ENCODE measurements at places on chromosomes 2 and 18.

DNA sequence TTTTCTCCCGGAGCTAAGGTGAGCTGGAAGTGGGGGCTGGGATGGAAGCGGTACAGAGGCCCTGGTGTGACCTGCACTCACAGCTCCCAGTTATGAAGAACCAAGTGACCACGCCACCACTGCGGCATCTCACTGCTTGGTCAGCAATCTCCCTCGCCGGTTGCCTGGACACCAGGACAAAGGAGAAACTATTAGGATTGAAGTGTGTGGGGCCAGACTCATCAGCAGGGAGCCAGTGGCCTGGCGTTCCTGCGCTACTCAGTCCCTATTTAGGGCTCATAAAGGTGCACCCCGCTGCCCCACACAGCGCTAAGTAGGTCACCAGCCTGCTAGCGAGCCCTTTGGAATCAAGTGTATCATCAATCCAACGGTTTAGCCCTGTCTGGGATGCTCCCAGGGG, 82.9 kb downstream of the ZCCHC2 start:
- DNase-seq: no peak

GRCh38 chr18:35458271-35458670, 39.5 kb downstream of the INO80C start:
- no peak for DNase-seq

DNA sequence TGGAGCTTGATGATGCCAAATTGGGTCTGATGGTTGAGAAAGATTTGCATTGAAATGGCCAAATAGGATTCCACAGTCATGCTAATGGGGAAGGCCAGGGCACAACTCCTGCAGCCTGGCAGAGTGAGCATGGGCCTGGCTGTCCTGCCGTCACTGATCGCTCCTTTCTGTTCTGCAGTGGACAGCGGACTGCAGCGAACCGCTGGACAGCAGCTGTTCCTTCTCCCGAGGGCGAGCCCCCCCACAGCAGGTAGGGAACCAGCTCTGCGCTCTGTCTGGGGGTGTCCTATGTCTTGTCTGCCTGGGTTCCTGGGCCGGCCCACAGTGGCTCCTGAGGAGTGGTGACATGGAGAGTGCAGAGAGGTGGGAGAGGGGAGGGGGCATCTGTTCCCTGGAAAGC, 97.6 kb downstream of the CTIF start:
- no peak for DNase-seq

DNA sequence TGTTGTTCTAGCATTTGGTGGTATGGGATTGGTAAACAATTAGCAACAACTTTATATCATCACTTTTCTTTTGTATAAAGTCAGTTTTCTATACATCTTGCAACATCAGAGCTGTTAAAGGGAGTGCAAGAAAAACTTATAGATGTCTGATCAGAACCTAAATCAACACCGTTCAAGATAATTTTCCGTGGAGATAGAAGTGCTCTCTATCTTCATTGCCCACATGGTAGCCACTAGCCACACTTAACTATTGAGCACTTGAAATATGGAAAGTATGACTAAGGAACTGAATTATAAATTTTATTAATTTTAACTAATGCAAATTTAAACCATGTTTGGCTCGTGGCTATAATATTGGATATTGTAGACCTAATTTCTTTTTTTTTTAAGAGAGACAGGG, 5.2 kb downstream of the TTC27 start:
- no peak for DNase-seq

DNA sequence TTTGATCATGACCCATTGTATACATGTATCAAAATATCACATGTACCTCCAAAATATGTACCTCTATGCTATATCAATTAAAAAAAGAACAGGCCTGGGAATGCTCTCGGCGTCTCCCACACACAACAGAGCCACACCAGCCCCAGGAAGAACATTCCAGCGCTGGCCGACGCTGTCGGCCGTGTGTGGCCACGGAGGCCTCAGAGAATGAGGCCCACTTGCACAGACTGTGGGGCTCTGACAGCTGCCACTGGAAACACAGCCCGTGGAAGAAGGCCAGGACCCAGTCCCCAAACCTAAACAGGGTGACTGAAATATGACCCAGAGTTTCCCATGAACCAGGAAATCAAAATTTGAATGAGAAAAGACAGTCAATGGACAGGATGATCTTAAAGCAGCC, 69.7 kb downstream of the EIPR1 start:
- DNase-seq: no peak

- DNase-seq: no peak
Measured at GRCh38 chr2:165778187-165778556, 15.9 kb downstream of the GALNT3 start.

DNA sequence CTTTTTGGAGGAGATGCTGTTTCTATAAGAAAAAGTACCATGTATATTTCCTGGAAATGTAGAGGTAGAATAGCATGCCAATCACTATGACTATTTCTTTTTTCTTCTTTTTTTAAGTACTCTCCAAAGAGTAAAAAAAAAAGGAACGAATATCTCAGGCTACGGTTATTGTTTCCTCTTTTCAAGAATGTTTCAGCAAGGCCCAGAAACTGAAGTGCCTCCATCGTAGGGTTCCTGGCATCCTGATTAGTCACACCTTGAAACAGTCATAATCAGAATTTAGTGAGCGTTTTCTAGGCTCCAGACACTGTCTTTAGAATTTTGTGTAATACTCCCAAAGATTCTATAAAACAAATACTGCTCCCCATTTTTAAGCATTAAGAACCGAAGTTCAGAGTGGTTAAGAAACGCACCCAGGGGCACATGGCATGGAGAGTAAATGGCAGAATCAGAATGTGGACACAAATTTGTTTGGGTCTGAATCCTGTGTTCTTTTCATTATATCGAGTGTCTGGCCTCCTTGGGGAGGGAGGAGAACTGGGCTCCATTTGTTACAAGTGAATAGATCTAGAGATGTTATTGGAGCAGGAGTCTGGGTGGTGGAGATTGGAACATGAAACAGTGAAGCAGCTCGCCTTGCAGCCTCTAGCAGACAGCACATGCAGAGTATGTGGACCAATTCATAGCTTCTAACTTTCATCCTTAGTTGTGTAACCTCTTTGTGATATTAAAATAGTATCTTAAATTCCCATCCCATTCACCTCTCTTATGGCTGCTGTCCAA, 26.7 kb downstream of the ZEB2 start:
- no peak for DNase-seq

- no peak for DNase-seq
Measured at GRCh38 chr18:63175264-63175663, 144.3 kb downstream of the BCL2 start.

DNA sequence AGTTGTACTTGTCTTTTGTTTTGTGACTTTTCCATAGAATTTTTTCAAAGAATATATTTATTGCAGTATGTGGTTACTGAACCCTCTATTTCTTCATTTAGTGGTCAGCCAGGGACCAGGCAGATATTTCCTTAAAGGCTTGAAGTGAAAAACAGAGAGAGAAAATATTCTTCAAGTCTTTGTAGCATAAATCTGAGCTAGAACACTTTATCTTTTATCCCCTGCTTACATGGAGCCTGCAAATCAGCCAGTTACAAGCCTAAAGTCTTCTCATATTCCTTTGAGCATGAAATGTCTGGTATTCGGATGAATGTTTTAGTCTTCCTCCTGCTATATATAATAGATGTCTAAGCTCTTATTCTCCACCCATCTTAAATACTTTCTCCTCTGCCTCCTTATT, 1557.5 kb upstream of the ACVR2A start:
- DNase-seq: no peak

DNA sequence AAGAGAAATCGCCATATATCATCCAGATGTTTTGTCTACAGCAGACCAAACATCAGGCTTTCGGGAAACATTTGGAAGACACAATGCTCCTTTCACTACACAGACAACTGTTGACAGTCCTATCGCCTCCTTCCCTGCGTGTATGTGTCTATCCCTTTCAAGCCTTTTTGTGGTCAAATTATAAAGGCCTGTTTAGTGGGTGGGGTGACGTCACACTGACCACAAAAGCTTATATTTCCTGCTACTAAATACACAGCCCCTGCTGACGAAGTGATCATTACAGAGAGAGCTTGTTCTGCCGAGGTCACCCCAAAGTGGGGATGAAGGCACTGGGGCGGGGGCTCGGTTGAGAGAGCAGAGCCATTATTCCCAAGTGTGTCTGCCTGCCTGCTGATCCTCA, 302.7 kb upstream of the TNP1 start:
- peak; percentile 52 for DNase-seq

DNA sequence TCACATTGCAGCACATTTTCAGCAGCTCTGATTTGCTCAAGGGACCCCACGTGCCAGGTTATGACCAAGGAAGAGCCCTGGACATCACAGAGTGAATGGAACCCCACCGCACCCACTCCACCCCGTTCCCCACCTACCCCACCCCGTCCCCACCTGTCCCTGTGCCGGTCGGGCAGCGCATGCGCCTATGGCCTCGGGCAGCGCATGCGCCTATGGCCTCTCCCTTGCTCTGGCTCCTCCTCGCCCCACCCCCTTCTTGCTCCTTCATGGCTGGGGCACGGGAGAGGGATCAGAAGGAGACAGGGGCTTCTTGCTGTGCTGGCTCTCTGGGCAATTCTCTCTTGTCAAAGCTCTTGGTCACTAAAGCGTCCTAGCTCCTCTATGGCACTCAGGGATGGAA, 371.8 kb upstream of the HS6ST1 start:
- DNase-seq: no peak

- no peak for DNase-seq
Measured at GRCh38 chr2:143514413-143514812, 385.2 kb downstream of the ARHGAP15 start.

Measured in activated T-cell treated with anti-CD3 and anti-CD28 coated beads, Interleukin-2, amount 50 U/mL, for 48 hours (primary cell).